ENCODE measurements at places on chromosomes 2 and 18.
A peak's percentile ranks its signal among the peaks of the same experiment; 100 is the strongest.

DNA sequence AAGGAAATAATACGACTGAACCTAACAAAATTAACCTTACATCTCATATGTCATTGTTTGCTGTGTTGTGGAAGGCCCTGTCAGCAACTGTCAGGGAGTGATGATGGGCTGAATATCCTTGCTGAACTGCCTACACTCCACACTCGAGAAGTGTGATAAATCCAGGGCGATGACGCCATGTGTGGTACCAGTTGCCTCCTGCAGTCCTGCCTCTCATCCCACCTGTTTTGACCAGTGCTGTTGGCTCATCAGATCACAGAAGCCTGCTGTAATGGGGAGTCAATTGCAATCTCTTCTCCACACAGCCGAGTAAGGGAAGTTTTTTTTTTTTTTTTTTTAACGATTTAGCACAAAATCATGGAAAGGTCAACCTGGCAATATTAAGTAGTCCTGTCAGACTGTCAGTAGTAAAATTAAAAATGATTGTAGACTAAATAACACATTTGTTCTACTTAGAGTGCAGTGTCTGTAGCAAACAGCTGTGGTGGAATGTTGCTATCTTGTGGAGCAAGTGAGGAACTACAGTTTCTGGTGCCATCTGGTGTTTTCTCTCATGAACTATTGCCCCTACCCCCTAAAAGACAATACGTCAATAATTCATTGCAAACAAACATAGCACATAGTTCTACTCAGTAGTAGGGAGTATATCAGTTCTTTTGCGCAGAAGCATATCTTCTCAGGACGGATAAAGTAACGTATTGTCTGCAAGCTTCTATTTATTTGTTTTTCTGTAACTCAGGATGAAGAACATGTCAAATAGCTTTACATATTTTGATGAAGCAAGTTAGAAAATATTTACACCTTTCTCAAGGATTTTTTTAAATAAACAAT is 347.6 kb downstream of the CTNNA2 start:
- no peak for DNase-seq
- no peak overlapping the region for H3K27ac ChIP-seq
- H3K4me3 ChIP-seq: no peak overlapping the region
- H3K4me1 ChIP-seq: no peaks in the 10 kb centered on the region
- no peaks in the 10 kb centered on the region for H3K36me3 ChIP-seq

DNA sequence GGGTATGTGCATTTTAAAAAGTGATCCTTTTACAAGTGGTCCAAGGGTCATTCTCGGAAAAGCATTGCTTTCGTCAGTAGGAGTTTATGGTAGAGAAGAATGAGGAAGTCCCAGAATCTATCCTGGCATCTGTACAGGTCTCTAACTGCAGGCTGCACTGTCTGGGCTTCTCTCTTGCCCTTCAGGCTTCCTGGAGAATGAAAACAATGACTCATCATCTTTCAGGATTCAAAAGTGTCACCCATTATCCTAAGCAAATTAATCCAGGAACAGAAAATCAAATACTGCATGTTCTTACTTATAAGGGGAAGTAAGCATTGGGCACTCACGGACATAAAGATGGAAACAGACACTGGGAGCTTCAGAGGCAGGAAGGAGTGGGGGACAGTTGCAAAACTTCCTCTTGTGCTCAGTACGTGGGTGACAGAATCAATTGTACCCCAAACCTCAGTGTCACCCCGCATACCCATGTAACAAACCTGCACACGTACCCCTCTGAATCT is 60.2 kb upstream of the TXNDC2 start:
- no peaks in the 10 kb centered on the region for H3K36me3 ChIP-seq
- no peaks in the 10 kb centered on the region for H3K27me3 ChIP-seq
- H3K27ac ChIP-seq: no peak overlapping the region
- H3K4me3 ChIP-seq: no peak overlapping the region

DNA sequence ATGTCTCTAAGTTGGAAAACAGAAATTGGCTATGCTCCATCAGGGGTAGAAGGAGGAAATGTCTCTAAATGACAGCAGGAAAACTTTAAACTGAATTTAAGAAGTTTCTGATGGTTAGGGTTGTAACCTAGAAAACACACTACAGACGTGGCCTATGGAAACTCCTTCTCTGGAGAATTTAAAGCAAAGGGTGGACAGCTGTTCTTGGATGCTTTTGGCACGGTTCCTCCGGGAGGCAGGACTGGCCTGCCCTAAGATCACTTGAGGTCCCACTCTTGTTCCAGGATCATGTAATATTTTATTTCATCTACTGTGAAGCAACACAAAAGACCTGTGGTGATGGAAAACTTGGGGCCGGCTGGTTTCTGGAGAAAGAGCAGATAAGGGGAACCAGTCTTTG is 77.0 kb downstream of the NRP2 start:
- no peaks in the 10 kb centered on the region for H3K4me1 ChIP-seq
- H3K36me3 ChIP-seq: no peaks in the 10 kb centered on the region
- peaks cover 8% of the 10 kb centered on the region for H3K27me3 ChIP-seq
- H3K4me3 ChIP-seq: no peak overlapping the region
- H3K27ac ChIP-seq: no peak overlapping the region

DNA sequence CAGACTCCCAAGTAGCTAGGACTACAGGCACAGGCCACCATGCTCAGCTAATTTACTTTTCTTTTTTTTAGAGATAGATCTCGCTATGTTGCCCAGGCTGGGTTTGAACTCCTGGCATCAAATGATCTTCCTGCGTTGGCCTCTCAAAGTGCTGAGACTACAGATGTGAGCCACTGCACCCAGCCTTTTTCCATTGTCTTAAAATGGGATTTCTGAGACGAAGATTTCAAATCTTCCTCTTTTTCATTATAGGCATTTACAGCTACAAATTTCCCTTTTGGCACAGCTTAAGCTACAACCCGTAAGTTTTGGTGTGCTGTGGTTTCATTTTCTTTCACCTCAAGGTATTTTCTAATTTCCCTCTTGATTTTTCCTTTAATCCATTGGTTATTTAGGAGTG is 8.6 kb downstream of the GNLY start:
- peak overlapping the region; percentile 78 for H3K27ac ChIP-seq
- H3K4me1 ChIP-seq: peaks cover 46% of the 10 kb centered on the region
- no peak overlapping the region for H3K4me3 ChIP-seq
- DNase-seq: no peak
- no peaks in the 10 kb centered on the region for H3K27me3 ChIP-seq
- no peaks in the 10 kb centered on the region for H3K36me3 ChIP-seq

- peaks cover 19% of the 10 kb centered on the region for H3K36me3 ChIP-seq
- H3K4me1 ChIP-seq: peaks cover 51% of the 10 kb centered on the region
- no peak overlapping the region for H3K4me3 ChIP-seq
- no peak for DNase-seq
These were observed 4.6 kb downstream of the DOCK10 start for GRCh38 chr2:225037415-225038230.

DNA sequence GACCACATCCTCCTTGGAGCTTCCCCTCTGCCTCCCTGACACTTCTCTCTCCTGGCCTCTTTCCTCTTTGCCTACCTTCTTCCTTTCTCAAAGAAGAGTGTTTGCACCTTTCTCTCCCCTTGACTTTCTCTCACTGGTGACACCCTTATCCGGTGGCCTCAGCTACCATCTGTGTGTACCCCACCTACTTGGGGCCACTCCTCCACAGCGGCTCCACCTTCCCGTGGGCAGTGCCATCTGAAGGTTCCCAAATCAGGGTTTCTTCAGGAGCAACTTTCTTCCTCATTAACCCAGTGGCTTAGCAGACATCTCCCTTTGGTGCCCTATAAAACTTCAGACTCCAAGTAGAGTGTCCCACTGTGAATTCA is 5.3 kb upstream of the NCL start:
- no peaks in the 10 kb centered on the region for H3K27me3 ChIP-seq
- H3K36me3 ChIP-seq: no peaks in the 10 kb centered on the region
- H3K4me1 ChIP-seq: peaks cover 6% of the 10 kb centered on the region
- H3K27ac ChIP-seq: no peak overlapping the region
- DNase-seq: no peak
- H3K4me3 ChIP-seq: no peak overlapping the region

- no peak overlapping the region for H3K4me3 ChIP-seq
- no peak for DNase-seq
- H3K27me3 ChIP-seq: peaks cover 12% of the 10 kb centered on the region
- H3K27ac ChIP-seq: no peak overlapping the region
These were observed 57.1 kb upstream of the KLHL29 start for GRCh38 chr2:23327887-23328286.

- no peak overlapping the region for H3K4me3 ChIP-seq
- no peak overlapping the region for H3K27ac ChIP-seq
- no peaks in the 10 kb centered on the region for H3K4me1 ChIP-seq
- peaks cover under 1% of the 10 kb centered on the region for H3K36me3 ChIP-seq
These were observed 37.4 kb upstream of the NOL4 start for GRCh38 chr18:34261865-34262780.

DNA sequence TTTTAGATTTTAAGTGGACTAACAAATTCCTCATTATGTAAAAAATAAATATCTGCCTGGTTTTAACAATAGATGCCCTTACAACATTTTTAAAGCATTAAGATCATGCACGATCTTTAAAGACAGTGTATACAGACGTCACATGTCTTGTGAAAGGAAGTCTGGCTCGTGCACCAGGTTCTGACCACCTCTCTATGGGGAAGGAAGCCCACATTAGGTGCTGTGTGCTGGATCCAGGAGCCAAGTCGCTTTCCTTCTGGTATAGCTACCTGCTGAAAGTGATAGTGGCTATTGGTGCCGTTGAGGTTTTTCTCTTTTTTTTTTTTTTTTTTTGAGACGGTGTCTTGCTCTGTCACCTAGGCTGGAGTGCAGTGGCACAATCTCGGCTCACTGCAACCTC is 116.5 kb downstream of the NCK2 start:
- H3K36me3 ChIP-seq: peaks cover 24% of the 10 kb centered on the region
- no peak overlapping the region for H3K4me3 ChIP-seq
- H3K27me3 ChIP-seq: no peaks in the 10 kb centered on the region
- H3K4me1 ChIP-seq: peaks cover 66% of the 10 kb centered on the region
- H3K27ac ChIP-seq: peak overlapping the region; percentile 63

DNA sequence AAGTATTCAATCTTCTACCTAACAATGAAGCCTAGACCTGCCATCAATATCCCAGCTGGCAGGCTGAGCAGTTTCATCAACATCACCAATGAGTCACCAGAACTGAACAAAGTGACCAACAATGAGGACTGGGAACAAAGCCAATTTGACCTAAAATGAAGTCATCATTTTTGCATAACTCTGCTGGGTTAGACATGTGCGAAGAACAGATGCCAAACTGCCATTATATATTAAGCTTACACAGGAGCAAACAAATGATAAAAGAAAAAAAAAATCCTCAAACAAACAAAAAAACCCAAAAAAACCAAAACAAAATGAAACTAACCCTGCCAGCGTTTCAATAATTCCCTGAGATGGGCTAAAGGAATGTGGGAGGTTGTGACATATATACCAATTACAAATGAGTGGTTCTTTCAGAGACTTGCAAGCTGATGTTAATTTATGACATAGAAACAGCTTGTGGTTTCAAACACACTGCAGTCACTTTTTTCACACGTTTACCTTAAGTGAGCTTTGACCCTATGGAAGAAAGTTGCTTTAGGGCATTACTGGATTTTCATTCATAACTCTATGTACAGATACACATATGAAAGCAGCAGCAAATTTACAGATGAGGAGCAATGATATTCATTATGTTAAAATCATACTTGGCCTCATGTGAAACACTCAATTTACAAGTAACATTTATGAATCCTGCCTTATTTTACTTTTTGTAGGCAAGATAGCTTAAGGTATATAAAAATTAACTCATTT is 56.9 kb upstream of the CCDC141 start:
- no peaks in the 10 kb centered on the region for H3K27me3 ChIP-seq
- peaks cover 9% of the 10 kb centered on the region for H3K4me1 ChIP-seq
- no peak for DNase-seq
- H3K4me3 ChIP-seq: no peak overlapping the region
- H3K27ac ChIP-seq: no peak overlapping the region
- peaks cover 9% of the 10 kb centered on the region for H3K36me3 ChIP-seq

DNA sequence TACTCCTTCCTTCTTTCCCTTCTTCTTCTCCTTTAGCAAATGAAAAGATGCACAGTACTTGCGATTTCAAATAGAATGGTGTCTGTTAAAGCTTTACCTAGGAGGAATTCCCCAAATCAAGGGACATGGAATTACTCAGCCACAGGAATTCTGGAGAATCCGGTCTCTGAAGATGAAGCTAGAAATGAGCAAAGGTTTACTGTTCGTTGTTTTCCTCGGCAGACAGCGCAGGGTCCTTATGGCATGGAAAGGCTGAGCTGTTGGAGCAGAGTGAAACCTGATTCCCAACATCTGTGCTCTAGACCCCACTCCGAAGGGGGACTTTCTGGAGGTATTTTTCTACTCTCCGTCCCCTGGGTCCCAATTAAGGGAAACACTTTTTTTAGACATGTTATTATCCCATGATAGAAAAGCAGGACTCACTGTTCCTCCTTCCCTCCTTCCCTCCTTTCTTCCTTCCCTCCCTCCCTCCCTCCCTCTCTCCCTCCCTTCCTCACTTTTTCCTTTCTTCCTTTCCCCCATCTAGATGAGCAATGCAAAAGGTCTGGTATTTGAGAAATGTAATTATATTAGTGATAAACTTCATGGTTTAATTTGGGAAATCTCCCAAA is 47.1 kb downstream of the CDCA7 start:
- no peak for DNase-seq
- H3K4me1 ChIP-seq: peaks cover 7% of the 10 kb centered on the region
- no peak overlapping the region for H3K4me3 ChIP-seq
- H3K36me3 ChIP-seq: peaks cover 8% of the 10 kb centered on the region
- peaks cover 89% of the 10 kb centered on the region for H3K27me3 ChIP-seq
- no peak overlapping the region for H3K27ac ChIP-seq

GRCh38 chr2:66522611-66523376 is 87.9 kb downstream of the MEIS1 start:
- no peaks in the 10 kb centered on the region for H3K27me3 ChIP-seq
- no peak overlapping the region for H3K27ac ChIP-seq
- DNase-seq: no peak

DNA sequence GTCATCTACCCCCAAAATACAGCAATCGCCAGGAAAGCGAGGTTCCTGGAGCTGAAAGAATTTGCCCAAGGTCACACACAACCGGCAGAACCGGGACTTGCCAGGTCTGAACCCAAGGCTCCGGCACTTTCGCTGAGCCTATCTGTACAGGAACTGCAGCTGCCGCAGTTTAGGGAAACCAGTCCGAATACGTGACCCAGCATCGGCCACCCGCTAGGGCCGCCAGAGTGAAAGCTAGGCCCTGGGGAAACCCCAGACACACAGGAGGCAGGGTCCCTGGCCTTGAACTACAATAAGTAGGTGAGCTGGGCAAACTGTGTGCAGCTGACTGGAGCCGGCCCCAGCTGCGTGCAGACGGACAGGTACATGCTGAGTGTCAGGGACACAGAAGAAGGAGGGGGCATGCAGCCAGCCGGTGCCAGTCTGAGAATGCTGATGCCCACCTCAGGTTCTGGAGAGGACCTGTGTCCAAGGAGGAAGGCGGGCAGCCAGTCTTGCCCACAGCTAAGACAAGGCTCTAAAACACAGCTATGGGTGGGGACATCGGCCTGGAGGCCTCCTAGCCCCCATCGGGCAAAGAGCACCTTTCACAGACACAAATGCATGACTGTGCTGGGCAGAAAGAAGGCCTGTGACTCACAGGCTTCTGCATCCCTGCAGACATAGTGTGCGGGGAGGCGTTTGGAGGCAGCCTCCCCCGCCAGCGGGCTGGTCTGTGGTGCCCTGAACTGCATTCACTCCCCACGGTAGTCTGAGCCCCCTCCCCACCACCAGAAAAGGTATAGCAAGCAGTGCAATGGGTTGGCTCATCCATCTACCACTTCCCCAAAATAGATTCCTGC is 107.4 kb upstream of the ID2 start:
- DNase-seq: no peak
- peaks cover 62% of the 10 kb centered on the region for H3K4me1 ChIP-seq
- H3K36me3 ChIP-seq: peaks cover 13% of the 10 kb centered on the region
- peaks cover 76% of the 10 kb centered on the region for H3K27me3 ChIP-seq

GRCh38 chr2:67346718-67347407 is 50.3 kb upstream of the ETAA1 start:
- H3K4me3 ChIP-seq: no peak overlapping the region
- H3K27me3 ChIP-seq: peaks cover 10% of the 10 kb centered on the region
- no peak overlapping the region for H3K27ac ChIP-seq
- H3K4me1 ChIP-seq: no peaks in the 10 kb centered on the region
- H3K36me3 ChIP-seq: no peaks in the 10 kb centered on the region
- no peak for DNase-seq

Measured in naive B cell (primary cell).